ENCODE measurements at places on chromosomes 7 and 10.

DNA sequence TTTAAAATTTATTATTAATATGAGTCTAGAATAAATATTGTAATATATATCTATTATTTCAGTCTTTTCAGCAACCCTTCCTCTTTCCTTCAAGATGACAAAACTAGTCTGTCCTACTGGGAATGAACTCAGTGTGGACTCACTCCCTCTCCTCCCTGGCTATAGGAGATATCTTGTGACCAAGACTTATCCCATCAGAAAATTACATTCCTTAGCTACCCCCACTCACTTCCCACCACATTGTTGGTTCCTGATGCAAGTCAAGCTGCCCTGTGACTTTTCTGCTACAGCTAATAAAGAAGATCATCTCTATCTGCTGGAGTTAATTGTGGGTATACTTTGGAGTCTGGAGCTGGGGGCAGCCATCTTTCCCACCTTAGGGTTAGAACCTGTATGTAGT is 28.0 kb upstream of the MCU start:
- no peak for DNase-seq

DNA sequence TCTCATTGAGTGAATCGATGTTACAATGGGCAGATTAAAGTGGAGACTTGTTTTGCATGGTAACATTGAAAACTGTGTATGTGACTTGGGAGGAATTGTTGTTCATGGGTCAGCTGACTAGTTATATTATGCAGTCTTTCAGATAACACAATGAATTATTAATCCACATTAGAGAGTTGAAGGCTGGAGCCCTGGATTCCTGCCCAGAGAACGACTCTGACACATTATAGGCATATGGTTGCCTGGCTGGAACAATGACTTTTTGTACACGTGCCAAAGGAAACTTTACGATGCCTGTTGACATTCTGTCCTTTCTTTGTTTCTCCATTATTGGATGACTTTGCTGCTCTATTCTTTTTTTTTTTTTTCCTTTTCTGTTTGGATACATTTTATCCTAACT is 52.3 kb upstream of the TMEM229A start:
- DNase-seq: peak; percentile 43

DNA sequence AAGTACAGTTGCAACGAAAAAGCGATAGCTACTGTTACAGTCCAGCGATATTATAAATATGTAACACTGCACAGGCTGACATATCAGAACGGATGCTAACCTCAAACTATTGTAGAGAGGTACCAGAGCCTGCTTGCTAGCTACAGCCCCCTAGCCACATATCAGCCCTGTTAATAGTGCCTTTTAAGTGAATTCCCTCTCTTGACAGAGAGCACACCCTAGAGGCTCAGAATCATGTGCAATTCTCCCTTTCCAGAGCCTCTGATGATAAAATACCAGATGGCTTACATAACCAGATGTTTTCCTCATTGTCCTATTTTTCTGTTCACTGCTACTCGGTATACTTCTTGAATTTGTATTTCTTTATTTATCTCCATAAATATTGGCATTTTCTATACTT is 960.7 kb upstream of the CELF2 start:
- no peak for DNase-seq

DNA sequence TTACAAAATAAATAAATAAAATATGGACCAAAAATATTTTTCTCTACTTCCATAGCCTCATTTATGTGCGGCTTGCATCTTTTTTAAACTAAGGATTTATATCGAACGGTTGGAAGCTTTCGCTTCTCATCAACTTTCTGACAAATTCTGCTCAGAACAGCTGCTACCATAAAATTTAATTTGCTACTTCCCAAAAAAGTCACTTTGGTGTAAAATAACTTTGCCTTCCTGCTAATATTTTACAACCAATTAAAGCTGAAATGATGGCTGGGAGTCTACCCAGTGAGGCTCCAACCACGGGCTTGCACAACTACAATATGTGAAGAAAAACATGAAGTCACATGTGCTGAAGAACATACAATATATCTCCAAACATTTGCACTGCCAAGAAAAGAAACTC is 253.1 kb upstream of the NEBL start:
- no peak for DNase-seq

DNA sequence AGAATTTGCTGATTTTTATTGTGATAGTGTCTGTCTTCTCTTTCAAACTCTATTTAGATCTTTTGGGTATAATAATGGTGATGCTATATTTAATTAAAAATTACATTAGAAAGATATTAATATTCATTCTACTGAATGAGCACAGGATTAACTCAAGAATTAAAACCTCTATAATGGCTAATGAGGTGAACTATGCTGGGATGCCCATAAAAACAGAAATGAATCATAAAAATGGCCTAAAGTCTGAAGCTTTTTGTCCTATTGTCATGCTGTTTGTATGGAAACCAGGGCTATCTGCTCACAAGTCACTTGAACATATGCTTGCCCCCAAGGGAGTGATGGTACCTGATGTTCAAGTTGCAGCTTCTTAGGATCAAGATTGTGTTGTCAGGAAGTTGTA is 76.2 kb upstream of the ICA1 start:
- DNase-seq: no peak

GRCh38 chr7:148242294-148242821 is 348.2 kb upstream of the C7orf33 start:
- no peak for DNase-seq

DNA sequence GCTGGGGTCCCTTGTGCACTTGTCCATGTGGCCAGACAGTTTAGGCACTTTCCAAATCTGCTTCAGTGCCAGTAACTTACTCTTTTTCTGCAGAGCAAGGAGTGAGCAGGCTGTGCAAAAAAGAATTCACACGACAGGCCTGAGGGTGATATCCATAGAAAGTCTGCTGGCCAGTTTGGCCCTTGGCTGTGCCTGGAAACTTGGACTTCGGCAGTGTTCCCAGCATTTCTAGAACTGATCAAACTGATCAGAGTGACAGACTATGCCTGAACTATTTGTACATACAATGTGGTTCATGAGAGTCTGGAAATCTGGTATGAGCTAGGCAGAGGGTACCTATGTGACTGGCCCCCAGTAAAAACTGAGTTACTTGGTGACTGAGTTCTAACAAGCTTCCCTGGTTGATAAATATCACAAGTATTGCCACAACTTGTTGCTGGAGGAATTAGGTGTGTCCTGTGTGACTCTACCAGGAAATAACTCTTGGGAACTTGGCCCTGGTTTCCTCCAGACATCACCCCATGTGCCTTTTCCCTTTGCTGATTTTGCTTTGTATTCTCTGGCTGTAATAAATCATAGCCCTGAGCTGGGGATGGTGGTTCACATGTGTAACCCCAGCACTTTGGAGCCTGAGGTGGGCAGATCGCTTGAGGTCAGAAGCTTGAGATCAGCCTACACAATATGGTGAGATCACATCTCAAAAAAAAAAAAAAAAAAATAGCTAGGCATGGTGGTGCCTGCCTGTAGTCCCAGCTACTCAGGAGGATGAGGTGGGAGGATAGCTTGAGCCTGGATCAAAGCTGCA is 3.3 kb upstream of the DENND10 start:
- DNase-seq: no peak

GRCh38 chr7:40604601-40605438 is 470.0 kb downstream of the SUGCT start:
- no peak for DNase-seq

- no peak for DNase-seq
These were observed 119.4 kb downstream of the ST7 start for GRCh38 chr7:117072620-117073118.

DNA sequence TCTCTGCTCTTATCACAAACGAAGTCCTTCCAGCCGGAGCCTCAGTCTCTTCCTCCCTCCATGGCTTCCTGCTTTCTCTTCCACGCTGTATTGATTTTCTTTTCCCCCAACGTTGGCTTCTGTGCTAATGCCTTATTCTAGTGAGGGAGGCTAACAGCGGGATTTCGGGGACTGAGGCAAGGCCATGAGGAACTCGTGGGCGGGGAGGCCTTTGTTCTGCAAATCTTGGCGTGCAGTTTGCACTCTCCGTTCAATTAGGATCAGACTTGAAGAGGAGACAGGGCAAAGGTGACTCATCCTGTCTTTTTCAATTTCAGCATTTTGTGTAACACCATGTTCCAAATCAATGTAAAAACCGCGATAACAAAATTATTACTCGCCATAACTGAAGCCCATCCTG is 25.3 kb downstream of the EN2 start:
- no peak for DNase-seq
